Natural killer cell treated with Interleukin-12 subunit alpha and Interleukin-12 subunit beta and Interleukin-15 and Interleukin-18, amount 100 ng/mL, for 72 hours (primary cell): ENCODE measurements at places on chromosomes 7 and 10.

GRCh38 chr7:137850972-137851945 lies 4.5 kb upstream of the DGKI start:
- DNase-seq: no peak

- no peak for DNase-seq
These were observed 15.0 kb downstream of the CDK14 start for GRCh38 chr7:90611115-90611514.

DNA sequence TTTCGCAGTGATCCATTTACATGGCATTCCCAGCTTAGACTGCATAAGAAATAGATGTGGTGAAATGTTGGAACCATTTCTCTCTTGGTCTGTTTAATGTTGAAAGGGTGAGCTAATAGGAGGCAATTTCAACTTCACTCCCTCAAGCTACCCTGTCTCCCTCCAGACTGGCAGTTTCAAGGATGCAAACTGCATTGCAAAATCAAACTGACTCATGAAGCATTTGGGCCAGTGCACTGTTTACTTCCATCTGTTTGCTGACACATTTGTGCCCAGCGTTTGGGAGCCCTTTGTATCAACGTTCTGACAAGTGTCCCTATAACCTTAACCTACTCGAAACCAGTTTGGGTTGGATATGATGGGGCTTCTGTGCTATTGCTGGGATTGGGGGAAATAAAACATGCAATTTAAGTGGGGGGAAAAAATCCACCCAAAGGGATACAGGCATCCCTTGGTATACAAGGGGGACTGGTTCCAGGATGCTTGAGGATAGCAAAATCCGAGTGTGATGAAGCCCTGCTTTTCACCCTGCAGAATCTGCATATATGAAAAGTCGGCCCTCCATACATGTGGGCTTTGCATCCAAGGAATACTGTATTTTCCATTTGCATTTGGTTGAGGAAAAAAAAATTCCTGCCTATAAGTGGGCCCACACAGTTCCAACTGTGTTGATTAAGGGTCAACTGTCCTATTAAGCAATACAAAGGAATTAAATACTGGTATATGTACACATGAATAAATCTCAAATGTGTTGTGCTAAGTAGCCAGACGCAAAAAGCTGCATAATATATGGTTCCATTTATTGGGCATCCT lies 15.6 kb downstream of the RHEB start:
- DNase-seq: no peak

DNA sequence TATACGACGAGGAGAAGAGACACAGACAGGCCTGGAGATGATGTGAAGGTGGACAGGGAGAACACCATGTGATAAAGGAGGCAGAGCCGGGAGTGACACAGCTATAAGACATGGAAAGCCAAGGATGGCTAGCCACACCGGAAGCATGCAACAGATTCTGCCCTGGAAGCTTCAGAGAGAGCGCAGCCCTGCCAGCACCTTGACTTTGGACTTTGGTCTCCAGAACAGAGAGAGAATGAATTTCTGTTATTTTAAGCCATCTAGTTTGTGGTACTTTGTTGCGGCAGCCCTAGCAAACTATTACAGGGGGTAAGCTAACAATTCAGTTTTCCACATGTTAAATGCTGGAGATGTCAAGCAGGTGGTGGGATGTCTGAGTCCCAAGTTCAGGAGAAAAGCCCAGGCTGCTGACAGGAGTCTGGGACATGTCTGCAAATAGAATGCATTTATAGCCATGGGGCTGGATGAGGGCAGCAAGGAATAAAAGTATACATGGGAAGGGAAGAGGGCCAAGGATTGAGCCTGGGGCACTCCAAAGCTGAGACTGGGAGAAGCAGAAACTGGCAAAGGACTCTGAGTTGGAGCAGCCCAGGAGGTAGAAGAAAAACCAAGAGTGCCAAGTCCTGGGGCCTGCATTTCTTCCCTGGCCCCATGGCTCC lies 65.1 kb downstream of the ATXN7L1 start:
- DNase-seq: no peak

DNA sequence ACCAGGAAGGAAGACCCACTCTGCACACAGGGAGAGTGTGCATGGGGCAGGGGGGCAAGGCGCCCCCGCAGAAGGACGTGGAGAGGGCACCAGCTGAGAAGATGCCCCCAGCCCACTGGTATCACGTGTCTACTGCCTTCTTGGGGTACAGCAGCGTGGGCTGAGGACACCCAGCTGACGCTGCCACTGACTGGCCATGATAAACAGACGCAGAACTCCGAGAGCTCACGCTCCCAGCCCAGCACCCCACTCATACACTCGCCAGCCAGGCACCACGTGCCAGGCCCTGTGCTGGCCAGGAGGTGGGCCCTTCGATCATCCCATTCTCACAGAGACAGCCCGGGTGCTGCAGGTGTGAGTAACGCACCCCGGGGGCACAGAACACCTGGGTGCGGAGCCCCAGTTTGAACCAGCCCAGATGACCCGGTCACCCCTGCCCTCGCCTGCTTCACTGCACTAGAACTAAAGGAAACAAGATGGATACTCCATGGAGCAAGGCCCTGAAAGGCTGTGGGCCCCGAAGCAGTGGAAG lies 199.8 kb downstream of the MAD1L1 start:
- peak; percentile 8 for DNase-seq

DNA sequence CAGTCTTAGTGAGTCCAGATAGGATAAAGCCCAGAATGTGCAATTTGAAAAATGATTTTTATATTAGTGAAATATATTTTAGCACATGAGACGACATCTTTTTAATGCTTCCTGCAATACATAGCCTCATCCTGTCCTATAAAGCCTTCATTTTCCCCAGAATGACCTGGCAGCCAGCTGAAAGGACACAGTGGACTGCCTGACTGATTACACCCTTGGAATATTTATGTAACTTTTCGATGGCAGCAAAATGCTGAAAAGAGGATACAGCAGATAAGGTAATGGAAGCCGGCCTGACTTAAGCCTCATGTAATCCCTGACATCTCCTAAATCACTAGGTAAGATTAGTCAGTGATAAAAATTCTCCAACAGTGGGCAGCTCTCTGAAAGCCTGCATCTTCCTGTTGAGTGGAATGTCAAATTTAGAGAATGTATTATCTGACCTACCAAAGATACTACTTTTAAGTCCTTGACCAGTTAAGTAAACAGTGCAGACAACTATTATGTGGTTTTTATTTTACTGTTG lies 210.7 kb upstream of the STEAP1 start:
- DNase-seq: no peak

DNA sequence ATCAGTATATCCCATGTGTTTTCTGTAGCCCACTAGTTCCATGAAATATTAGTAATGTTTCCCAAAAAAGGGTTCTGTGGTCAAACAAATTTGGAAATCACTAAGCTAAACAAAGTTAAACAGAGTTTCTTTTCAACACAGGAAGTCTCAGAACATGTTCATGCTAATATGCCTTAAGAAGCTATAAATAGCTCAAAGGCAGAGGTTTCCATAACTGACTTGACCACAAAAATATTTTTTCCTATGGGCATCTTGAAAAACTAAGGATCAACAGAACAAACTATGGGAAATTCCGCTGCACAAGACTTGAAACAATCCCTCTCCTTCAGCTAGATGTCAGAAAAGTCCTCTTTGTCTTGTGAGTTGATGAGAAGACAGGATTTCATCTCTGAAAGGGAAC lies 59.7 kb downstream of the SEM1 start:
- no peak for DNase-seq

DNA sequence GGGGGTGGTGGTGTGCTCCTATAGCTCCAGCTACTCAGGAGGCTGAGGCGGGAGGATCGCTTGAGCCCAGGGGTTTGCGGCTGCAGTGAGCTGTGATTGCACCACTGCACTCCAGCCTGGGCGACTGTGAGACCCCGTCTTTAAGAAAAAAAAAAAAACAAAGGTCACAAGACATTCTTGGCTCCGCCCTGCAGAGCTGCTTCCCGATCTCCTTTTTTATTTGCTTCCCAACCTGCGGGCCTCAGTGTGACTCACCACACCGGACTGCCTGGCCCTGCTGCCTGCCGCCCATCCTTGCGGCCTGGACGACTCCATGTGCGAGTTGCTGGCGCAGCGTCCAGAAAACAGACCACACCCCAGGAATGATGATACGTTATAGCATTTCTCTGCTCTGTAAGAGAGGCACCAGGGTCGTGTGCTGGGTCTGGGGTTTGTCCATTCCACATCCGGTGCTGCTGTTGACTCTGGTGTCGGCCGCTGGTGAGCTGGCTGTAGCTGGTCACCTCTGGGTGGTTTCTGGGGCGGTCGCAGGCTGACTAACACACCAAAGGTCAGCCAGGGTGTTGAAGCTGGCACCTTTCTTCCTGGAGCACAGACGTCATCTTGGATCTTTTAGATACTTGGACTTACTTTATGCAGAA lies 123.6 kb downstream of the TCF7L2 start:
- no peak for DNase-seq
